ENCODE measurements at places on chromosomes 1 and 21. TPM values are rescaled to one million over a fixed set of nuclear protein-coding genes. Genes with fewer than 3 reads are reported as not detected.
A peak's percentile ranks its signal among the peaks of the same experiment; 100 is the strongest.

GRCh38 chr1:223760833-223761232 is 48.5 kb downstream of the CAPN2 start:
- no peaks in the 10 kb centered on the region for H3K27me3 ChIP-seq
- H3K4me1 ChIP-seq = peaks cover 17% of the 10 kb centered on the region
- no peak for DNase-seq

GRCh38 chr1:212346601-212347000 is 61.4 kb downstream of the PPP2R5A start:
- H3K27ac ChIP-seq = no peak overlapping the region
- H3K4me3 ChIP-seq = no peak overlapping the region
- H3K36me3 ChIP-seq = peaks cover 13% of the 10 kb centered on the region

The LCE1D gene
- total RNA-seq = not detected

DNA sequence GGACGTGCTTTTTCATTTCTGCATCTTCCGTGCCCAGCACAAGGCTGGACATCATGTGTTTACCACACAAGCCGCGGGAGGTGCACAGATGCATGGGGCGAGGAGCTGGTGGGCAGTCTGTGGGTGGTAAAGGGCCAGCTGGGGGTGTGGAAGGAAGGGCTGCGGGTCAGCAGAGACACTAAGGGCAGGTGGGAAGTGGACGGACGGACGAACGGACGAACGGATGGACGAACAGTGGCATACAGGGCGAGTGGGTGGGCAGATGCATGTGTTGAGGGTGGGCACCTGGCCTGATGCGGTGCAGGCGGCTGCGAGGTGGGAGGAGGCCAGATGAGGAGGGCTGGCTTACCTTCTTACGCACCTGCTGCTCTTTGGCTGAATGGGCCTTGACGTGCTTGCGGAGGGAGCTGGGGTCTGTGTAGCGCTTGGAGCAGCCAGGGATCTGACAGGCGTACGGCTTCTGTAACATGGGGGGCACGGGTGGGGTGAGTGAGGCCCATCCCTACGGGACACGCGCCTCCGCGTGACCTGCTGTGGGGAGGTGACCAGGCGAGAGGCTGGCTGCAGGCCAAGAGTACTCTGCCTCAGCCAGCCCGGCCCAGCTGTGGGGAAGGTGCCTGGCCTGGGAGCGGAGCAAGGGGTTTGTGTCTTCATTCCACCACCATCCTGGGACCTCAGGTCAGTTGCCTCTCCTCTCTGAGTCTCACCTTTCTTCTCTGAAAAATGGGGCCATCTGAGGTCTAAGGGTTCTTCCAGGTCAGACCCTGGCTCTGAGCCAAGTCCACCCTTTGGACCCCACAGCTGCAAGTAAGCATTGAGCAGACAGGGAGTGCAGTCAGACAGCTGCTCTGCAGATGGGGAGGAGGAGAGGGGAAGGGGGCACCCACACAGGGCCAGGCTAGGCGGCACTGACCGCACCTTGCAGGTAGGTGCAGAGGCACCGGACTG is 65.5 kb downstream of the DMRTB1 start:
- peak; percentile 38 for DNase-seq
- H3K27ac ChIP-seq = no peak overlapping the region
- H3K27me3 ChIP-seq = peaks cover 20% of the 10 kb centered on the region
- no peaks in the 10 kb centered on the region for H3K36me3 ChIP-seq
- no peak overlapping the region for H3K4me3 ChIP-seq
- peaks cover 73% of the 10 kb centered on the region for H3K4me1 ChIP-seq

DNA sequence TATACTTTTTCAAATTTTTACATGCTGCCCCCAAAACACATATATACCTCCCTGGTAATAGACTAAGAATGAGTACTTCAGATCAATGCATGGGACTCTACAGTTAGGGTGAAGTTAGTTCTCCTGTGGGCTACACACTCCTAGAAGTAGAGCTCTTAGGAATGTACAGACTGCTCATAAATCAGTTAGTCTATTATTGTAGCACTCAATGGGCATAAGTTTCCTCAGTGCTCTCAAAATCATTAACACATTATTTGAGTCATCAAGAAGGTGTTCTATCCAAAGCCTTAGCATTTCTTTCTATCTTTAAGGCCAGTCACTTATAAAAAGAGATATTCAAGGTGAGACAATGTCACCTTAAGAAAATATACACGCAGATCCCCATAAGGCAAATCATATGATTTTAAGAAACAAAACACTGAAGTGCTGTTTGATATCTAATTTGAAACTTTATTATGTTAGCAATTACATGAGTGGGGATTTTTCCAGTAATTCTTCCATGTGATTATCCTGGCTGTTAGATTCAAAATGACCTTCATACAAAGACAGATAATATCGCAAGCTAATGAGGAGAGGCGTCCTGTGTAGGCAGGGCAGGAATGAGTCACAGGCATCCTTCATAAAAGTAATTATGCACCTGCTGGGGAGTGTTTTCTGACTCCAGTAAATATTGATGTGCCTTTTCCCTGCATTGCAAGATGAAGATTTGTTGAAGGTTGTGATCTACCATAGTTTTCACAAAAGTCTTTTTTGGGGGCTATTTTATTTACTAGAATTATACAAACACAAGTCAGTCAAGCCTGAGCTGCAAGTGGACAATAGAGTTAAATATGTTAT is 167.2 kb upstream of the ATP1B1 start:
- no peaks in the 10 kb centered on the region for H3K4me1 ChIP-seq
- H3K36me3 ChIP-seq = no peaks in the 10 kb centered on the region
- no peak overlapping the region for H3K27ac ChIP-seq

The LCE1B gene
- not detected for total RNA-seq

DNA sequence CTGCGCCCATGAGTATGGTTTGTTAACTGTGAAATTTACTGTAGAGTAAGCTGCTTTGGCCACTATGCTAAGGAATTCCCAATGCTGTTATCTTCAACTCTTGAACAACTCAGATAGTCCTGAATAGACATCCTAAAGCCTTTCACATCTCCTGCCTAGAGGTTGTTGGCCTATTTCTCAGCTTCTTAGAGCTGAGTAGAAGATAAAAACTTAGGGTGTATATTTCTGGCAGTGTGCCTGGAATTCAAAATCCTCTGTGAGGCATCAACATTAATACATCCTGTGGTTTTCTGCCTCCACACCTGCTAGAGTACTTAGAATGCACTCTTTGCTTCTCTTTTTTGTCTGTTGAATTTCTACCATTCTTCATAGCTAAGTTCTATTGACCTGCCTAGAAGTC is 45.8 kb upstream of the RC3H1 start:
- DNase-seq = peak; percentile 9
- H3K27ac ChIP-seq = no peak overlapping the region
- no peaks in the 10 kb centered on the region for H3K4me1 ChIP-seq
- no peak overlapping the region for H3K4me3 ChIP-seq

GRCh38 chr21:16965424-16965823 is 547.4 kb upstream of the CXADR start:
- no peaks in the 10 kb centered on the region for H3K27me3 ChIP-seq
- H3K36me3 ChIP-seq = no peaks in the 10 kb centered on the region
- H3K27ac ChIP-seq = no peak overlapping the region

The FCN3 gene
- total RNA-seq = 0.75 TPM

DNA sequence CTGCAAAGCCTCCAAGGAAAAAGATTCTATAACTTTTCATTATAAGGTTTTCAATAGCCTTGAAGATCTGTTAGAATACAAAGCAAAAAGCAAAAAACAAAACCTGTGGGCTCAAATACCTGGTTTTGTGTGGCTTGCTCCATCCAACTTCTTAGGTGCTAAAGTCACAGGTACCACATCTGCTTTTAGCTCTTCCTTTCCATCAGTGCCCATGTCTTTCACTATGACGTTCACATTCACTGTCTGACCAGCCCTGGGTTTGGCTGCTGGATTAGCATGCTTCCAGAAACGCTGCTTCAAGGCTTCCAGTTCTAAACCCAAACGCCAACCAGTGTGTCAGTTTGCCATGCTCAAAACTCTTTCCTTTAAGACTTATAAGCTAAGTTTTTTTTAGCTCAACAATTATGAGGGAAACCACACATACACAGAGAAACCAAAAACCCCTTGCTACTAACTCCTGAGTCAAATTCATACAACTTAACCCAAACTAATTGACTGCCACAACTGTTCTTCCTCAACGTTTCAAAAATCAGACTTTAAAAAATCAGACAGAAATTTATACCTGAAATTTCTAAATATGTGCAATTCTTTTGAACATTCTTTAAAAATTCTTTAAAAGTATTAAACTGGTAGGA is 16.0 kb downstream of the CLSPN start:
- no peak overlapping the region for H3K27ac ChIP-seq
- H3K4me1 ChIP-seq = no peaks in the 10 kb centered on the region
- H3K4me3 ChIP-seq = no peak overlapping the region
- H3K36me3 ChIP-seq = peaks cover 2% of the 10 kb centered on the region

The PRAMEF10 gene
- not detected for total RNA-seq

- H3K36me3 ChIP-seq = no peaks in the 10 kb centered on the region
- H3K4me1 ChIP-seq = no peaks in the 10 kb centered on the region
- no peaks in the 10 kb centered on the region for H3K27me3 ChIP-seq
- no peak overlapping the region for H3K4me3 ChIP-seq
Observed at GRCh38 chr21:17775431-17776126, 43.6 kb downstream of the C21orf91 start.

DNA sequence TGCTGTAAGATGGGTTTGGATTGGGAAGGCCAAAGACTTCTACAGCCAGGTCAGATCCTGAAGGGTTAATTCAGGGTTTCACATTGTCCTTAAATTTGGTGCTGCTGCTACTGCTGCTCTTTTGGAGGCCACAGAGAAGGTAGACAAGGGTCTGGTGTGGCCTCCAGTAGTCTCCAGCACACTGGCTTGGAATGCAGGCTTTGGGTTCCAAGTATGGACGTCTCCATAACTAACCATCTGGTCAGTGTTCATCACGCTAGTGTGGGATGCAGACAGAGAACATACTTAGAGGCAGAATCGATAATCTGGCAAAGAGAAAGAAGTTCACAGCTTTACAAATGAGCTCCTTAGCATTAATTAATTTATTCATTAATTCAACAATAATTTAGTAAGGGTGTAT is 154.1 kb downstream of the ZBTB18 start:
- no peaks in the 10 kb centered on the region for H3K27me3 ChIP-seq
- H3K36me3 ChIP-seq = no peaks in the 10 kb centered on the region
- H3K4me1 ChIP-seq = peaks cover 6% of the 10 kb centered on the region
- H3K4me3 ChIP-seq = no peak overlapping the region
- DNase-seq = no peak
- H3K27ac ChIP-seq = no peak overlapping the region

DNA sequence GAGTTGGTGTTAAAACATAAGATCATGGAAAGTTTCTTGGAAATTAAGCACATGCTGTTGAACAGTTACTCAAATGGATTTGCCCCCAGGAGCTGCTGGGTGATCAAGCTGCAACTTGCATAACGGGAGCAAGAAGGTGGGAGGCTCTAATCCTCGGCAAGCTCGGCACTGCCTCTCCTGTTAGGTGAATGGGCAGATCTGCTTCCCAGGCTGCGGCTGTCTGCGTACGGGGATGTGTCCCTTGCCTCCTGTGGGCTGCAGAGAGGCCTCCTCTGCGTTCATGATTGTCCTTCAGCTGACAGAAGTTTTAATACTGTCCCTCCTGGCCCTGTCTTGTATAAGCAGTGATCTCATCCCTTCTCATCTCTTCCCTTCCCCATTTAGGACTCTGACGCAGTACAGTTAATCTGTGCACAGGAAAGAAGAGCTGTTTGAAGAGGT is 36.7 kb downstream of the ATP1A1 start:
- no peak overlapping the region for H3K4me3 ChIP-seq
- H3K27me3 ChIP-seq = no peaks in the 10 kb centered on the region
- DNase-seq = no peak
- peaks cover 33% of the 10 kb centered on the region for H3K36me3 ChIP-seq

The RUNX3 gene
- 0.22 TPM for total RNA-seq

DNA sequence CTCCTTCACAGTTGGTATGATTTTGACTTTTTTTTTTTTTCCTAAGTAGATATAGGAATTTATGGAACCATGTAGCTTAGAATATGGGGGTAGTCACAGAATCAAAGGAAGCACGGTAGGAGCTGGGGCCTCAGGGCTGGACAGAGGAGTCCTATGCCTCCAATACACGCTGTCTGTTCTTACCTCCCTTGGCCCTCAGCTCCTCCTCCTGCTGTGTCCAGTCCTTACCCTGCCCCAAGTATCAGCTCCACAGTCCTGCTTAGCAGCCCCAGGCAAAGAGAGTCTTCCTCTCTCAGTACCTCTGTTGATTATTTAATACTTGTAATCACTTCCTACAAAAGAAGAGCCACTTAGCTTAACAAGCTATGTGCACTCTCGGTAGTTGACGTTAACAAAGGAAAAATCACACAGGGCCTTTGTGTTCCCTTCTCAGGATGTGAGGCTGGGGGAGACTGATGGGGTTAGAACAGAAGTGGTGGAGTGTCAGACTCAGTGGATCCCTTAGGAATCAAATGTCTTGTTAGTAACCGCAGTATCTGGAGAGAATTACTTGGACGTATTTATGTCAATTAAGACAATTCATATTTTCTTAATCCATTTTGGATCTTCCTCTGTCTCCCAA is 292.3 kb downstream of the HHAT start:
- H3K4me1 ChIP-seq = peaks cover 13% of the 10 kb centered on the region
- no peak overlapping the region for H3K4me3 ChIP-seq
- H3K27ac ChIP-seq = no peak overlapping the region

GRCh38 chr1:201816309-201816854 is 12.6 kb upstream of the IPO9 start:
- no peak overlapping the region for H3K27ac ChIP-seq
- peaks cover 67% of the 10 kb centered on the region for H3K36me3 ChIP-seq
- DNase-seq = no peak
- no peaks in the 10 kb centered on the region for H3K27me3 ChIP-seq
- peaks cover 6% of the 10 kb centered on the region for H3K4me1 ChIP-seq

GRCh38 chr1:62337706-62338631 is 18.7 kb upstream of the KANK4 start:
- no peak overlapping the region for H3K4me3 ChIP-seq
- H3K4me1 ChIP-seq = peaks cover 34% of the 10 kb centered on the region
- DNase-seq = peak; percentile 82
- no peaks in the 10 kb centered on the region for H3K27me3 ChIP-seq
- H3K36me3 ChIP-seq = no peaks in the 10 kb centered on the region
- H3K27ac ChIP-seq = peak overlapping the region; percentile 87

- DNase-seq = no peak
- H3K27me3 ChIP-seq = no peaks in the 10 kb centered on the region
- H3K4me1 ChIP-seq = no peaks in the 10 kb centered on the region
- no peaks in the 10 kb centered on the region for H3K36me3 ChIP-seq
- no peak overlapping the region for H3K4me3 ChIP-seq
Observed at GRCh38 chr1:16338961-16339360, 13.3 kb downstream of the FBXO42 start.

DNA sequence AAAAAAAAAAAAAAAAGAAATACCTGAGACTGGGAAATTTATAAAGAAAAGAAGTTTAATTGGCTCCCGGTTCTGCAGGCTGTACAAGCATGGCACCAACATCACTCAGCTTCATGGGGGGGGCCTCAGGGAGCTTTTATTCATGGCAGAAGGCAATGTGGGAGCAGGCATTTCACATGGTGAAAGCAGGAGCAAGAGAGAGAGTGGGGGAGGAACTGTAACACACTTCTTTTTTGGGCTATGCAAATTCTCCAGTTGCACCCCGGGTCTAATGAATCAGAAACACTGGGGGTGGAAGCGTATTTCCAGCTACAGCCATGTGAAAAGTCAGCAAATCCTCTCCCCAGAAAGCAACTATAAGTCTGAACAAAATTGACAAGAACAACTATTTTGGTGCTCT is 11.8 kb upstream of the SOD1 start:
- H3K36me3 ChIP-seq = no peaks in the 10 kb centered on the region
- no peak for DNase-seq
- H3K27ac ChIP-seq = no peak overlapping the region
- H3K4me1 ChIP-seq = no peaks in the 10 kb centered on the region

- peaks cover 21% of the 10 kb centered on the region for H3K36me3 ChIP-seq
- H3K4me3 ChIP-seq = no peak overlapping the region
- no peaks in the 10 kb centered on the region for H3K27me3 ChIP-seq
- no peaks in the 10 kb centered on the region for H3K4me1 ChIP-seq
- H3K27ac ChIP-seq = no peak overlapping the region
Observed at GRCh38 chr1:180181048-180181447, 26.4 kb downstream of the QSOX1 start.
